ENCODE measurements at places on chromosomes 2 and 18.

GRCh38 chr2:141499123-141499522, 631.7 kb downstream of the LRP1B start:
- DNase-seq = no peak

GRCh38 chr2:71558300-71559051, 105.1 kb downstream of the DYSF start:
- DNase-seq = no peak

DNA sequence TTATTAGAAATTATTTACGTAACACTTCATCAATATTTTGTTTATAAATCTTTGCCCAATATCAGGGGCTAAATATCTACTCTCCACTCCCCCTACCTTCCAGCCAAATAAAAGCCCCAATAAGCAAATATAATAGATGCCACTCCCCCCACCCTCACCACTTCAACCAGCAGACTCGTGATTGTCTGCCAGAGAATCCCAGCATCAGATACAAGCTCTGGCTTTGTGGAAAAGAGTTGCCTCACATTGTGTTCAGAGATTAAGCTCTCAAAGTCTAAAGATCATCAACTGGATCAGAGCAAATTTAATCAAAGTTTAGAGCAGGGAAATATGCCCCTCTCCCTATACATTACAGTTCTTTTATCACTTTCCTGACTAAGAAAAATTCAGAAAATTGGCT, 39.5 kb downstream of the AOX1 start:
- DNase-seq = no peak

DNA sequence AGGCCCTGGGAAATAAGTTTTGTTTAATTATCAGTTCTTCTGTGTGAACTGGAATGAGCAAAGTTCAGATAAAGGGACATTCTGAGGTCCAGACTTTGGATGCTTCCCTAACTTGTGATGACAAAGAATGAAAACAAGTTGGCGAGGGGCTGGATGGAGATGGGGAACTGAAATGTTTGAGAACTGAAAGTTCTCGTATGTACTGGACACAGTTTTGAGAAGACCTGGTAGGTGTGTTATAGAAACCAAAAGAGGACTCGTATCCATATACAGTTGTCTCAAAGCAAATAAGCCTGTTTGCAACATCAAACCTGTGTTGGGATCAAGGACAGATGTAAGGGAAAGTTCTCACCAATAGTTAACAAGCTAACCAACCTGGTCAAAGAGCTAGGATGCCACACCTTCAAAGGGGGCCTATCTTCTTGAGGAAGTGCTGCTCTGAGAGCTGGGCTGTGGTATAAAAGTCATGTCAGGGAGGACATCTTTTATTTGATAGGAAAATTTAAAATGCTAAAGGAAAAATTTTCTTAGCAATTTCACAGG, at the start of gene UPP2:
UPP2 (plus strand) TSS at position 493 of the 543 bp plus-strand sequence. CDS start 188 bp downstream, outside the sequence.
- DNase-seq = no peak

- no peak for DNase-seq
These were observed 22.2 kb downstream of the CCDC121 start for GRCh38 chr2:27606611-27607010.

- no peak for DNase-seq
These were observed 285.0 kb upstream of the KCNH7 start for GRCh38 chr2:163123526-163123925.

GRCh38 chr18:23701017-23701416, 11.8 kb downstream of the LAMA3 start:
- DNase-seq = no peak

- no peak for DNase-seq
These were observed 153.8 kb downstream of the ASB1 start for GRCh38 chr2:238580486-238580885.

DNA sequence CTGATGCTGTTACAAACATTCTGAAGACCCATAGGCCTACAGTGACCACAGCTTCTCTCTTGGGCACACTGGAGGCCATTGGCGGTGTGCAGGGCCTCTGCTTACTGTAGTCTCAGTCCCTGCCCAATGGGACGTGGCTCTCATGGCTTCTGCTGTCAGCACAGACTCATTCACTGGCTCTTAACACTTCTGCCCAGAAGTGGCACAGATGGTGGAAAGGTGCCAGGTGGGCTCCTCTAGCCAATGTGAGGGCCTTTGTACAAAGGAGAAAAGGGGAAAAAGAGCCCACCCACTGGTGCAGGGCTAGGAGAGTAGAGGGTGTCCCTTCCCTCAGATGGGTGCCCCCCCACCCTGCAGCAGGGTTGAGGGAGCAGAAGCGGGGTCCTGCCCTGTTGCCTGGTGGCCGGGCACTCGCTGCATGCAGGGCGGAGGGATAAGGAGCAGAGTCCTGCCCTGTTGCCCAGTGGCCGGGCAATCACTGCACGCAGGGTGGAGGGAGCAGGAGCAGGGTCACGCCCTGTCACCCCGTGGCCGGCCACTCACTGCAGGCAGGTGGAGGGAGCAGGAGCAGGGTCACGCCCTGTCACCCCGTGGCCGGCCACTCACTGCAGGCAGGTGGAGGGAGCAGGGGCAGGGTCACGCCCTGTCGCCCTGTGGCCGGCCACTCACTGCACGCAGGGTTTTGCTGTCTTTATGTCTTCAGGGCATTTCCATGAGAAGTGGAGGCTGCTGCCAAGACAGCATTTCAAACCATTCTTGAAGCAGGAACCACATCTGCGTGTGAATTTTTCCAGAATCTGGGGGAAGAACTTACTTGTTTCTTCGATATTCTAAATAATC, 20.0 kb downstream of the LRRFIP1 start:
- no peak for DNase-seq
